ENCODE measurements at places on chromosomes 16 and 17. TPM values are rescaled to one million over a fixed set of nuclear protein-coding genes. Genes with fewer than 3 reads are reported as not detected.

The RAB40B gene
- 5.6 TPM for total RNA-seq

The MT4 gene
- not detected for total RNA-seq

The OTOA gene
- total RNA-seq, result 0.34 TPM

The SYCE1L gene
- 24.8 TPM for total RNA-seq

The CCDC137 gene
- 37.0 TPM for total RNA-seq

The HSPB9 gene
- total RNA-seq, result 0.40 TPM

The GPR139 gene
- total RNA-seq, result not detected

The SLC16A13 gene
- 12.2 TPM for total RNA-seq

The CHST4 gene
- not detected for total RNA-seq

The CLEC19A gene
- total RNA-seq, result not detected

The AP1G1 gene
- 98.6 TPM for total RNA-seq

The CCL5 gene
- total RNA-seq, result not detected

The DRC3 gene
- total RNA-seq, result 0.61 TPM

The SLC38A7 gene
- total RNA-seq, result 31.8 TPM

The CDYL2 gene
- 5.2 TPM for total RNA-seq

The STAC2 gene
- total RNA-seq, result 1.0 TPM

The KRTAP2-1 gene
- total RNA-seq, result not detected

The PPM1E gene
- total RNA-seq, result 15.5 TPM

The ADAD2 gene
- total RNA-seq, result not detected

The PIK3R6 gene
- not detected for total RNA-seq

The PRSS21 gene
- not detected for total RNA-seq

The HS3ST3B1 gene
- total RNA-seq, result 57.0 TPM

The REXO5 gene
- total RNA-seq, result 9.5 TPM

The NPB gene
- 1.1 TPM for total RNA-seq
